AG08396 (cell line): ENCODE measurements at places on chromosomes 7 and 10.

DNA sequence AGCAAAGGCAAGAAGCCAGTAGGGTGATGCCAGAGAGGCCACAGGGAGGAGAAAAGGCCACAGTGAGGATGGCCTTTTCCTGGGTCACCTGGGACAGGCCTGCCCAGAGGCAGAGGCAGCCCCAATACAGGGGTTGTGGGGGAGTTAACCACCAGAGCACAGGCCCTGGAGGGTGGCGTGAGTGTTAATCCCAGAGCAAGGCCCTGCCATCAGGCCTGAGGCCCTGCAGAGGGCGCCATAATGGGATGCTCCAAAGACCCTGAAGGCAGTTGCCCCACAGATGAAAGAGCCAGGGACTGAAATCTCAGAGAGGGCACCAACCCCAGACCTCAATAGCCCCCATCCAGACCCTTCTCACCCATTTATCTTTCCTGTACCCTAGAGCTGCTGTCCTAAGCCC is 23.9 kb downstream of the SLC13A4 start:
- DNase-seq: no peak

DNA sequence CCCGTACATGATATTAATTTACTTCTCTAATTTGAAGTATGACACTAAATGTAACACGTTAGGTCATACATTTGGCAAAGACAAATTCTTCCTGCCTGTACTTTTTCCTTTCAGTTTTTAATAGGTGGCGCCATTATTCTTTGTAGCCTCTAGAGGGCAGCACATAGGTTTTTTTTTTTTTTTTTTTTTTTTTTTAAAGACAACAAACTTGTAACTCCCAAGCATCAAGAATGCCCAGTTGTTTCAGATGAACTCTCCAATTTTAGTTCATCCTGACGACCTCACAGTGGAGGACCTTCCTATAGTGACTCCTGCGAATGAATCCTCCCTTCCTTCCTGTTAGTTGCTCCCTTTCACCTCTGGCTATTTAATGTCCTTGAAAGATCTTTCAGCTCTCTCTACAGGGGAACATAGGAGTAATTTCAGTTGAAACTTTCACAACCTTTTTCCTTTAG is 139.3 kb upstream of the HDAC9 start:
- peak; percentile 31 for DNase-seq

DNA sequence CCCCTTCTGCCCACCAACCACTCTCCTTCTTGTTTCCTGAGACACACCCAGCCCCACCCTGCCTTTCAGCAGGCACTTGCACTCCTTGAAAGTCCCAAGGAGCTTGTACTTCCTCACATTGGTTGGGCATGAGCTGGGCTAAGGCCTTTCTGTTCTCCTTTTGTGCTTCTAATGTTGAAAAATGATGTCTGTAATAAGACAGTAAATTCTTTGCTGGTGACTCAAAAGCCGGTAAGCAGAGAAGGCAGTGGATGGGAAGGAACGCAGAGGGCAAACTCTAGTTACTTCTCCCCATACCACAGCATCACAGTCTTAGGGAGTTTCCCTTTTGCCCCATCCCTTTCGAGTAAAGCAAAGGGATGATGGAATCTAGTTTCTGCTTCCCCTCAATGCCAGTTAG is 185.6 kb downstream of the PLXNA4 start:
- DNase-seq: peak; percentile 39

GRCh38 chr10:129093641-129094040 is 373.4 kb upstream of the MGMT start:
- no peak for DNase-seq

DNA sequence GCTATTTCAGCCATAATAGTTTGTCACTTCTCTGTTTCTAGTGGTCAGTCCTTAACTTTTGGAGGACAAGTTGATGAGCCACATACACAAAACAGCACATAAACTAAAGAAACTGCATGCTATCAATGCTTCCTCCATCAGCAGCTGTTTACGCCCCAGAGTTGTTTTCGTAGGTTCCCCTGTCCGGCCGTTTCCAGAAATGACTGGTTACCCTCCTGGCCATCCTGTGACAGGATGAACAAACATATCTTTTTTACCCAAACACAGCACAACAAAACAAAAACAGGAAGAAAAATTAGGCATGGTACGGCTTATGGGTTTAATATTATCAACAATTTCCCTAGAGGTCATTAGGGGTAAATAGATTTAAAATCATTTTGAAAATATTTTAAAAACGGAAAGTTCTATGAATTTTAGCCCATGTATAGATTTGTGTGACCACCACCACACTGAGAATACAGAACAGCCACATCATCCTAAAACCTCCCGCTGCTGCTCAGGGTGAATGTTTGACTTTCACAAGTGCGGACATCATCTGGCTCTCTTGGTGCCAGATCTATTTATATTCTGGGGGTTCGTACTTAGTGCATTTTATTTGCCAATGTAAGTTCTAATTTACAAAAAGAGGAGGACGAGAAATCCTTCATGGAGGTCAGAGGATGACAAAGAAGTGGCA is 74.8 kb downstream of the HIPK2 start:
- no peak for DNase-seq

DNA sequence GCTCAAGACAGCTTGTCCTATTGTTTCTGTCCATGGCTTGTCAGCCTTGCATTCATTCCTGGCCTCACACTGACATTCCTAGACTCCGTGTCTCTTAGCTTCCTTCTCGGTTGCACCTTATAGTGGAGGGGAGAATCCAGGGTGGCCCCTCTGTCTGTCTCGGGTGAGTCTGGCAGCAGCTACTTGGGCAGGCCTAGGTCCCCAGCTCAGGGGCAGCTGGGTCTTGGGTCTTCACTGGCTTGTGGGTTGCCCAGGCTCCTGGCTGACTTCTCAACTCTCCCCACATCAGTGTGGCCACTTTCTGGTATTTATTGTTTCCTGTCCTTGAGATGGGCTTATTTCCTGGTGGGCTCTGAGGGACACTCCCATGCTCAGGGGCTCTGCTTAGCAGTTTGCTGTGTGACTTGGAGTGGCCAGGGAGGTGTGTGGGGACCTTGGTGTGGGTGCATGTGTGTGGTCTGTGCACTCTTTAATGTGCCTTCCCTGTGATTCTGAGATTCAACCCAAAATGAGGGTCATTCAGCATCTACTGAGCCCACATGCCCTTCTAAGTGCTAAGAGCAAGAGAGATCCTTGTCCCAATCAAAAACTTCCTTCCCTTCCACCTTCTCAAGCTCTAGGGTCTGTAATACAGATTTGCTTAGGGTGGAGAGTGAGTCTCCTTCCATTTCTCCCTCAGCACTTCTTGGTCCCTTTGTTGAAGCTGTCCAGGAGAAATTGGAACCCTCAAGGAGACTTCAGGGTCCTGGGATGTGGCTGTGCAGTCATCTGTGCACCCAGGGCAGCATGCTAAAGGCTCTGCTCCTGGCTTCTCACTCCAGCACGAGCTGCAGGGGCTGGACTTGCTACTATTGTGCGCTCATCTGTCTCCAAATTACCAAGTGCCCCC is 20.1 kb downstream of the UPP1 start:
- no peak for DNase-seq

GRCh38 chr7:107641676-107642075 is 19.0 kb upstream of the SLC26A4 start:
- no peak for DNase-seq

DNA sequence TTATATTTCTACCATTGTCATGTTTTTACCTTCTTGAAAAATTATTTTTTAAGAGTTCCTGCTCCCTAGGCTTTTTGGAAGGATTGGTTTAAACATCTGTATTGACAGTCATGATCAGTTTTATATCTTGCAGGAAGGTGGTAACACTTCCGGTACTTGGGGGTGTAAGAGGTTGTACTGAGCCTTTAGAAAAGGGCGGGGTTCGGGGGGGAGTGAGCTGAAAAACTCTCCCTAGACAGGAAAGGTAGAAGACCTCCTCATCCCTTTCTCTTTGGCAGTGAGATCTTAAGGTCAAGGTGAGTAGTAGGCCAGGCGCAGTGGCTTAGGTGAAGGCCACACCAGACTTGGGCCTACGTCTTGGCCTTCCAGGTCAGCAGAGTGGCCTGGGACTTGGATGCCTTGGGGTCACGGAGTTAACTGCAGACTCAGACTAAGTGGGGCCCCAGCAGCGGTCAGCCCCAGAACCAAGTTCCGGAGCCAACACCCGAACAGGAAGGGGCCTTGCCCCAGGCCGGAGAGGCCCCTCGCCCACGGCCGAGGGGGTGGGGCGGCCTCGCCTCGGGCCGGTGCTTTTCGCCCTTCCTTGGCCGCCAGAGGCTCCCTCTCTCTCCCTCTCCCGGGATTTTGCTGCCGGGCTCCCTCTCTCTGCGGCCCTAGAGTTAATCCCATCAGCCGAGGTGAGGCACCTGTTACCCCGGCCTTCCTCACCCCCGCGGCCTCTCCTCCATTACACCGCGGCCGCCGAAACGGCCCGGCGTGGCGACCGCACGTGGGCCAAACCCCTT is at the start of gene PPP1R9A:
PPP1R9A (plus strand) TSS at position 569 of the 785 bp plus-strand sequence. CDS start 2,520 bp downstream, outside the sequence.
- DNase-seq: peak; percentile 37

- no peak for DNase-seq
Observed at GRCh38 chr10:3476186-3476585, 303.6 kb upstream of the PITRM1 start.

DNA sequence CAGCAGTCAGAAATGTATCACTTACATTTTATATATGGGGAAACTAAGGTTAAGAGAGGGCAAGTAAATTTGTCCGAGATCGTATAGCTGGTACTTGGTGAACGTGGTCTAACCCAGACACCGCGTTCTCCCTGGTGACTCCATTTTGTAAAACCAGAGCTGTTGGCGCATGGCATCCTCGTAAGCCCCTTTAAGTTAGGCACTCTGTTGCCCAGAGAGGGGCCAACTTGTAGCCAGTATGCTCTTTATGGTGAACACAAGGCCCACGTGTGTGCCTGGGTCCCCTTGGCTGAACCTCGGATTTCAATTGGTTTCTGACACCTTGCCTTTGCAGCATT is 39.7 kb upstream of the ZNF518A start:
- no peak for DNase-seq

GRCh38 chr10:44864051-44864450 is 47.1 kb upstream of the TMEM72 start:
- DNase-seq: peak; percentile 24

DNA sequence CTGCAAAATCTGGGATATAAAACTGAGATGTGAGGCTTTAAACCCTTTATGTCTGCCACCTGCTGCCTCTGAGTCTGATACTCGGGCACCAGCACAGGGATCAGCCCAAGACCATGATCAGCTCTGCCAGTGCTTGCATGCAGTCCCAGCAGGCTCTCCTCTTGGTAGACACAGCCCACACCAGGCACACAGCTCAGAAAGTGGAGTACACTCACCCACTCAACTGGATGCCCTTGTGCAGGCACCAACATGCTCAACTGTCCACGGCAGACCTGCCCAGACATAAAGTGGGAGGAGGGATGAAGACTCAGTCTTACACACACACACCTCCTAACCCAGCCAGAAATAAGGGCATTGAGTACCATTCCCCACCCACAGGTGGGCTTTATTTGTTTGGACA is 18.2 kb upstream of the MYH16 start:
- no peak for DNase-seq

GRCh38 chr7:45219130-45219529 is 61.5 kb downstream of the RAMP3 start:
- no peak for DNase-seq

- peak; percentile 54 for DNase-seq
Observed at GRCh38 chr10:116741391-116742351, 695 bp downstream of the HSPA12A start.

GRCh38 chr7:152366662-152367061 is 69.1 kb downstream of the KMT2C start:
- DNase-seq: no peak

GRCh38 chr7:135317676-135318325 is 84.2 kb downstream of the STRA8 start:
- DNase-seq: no peak

DNA sequence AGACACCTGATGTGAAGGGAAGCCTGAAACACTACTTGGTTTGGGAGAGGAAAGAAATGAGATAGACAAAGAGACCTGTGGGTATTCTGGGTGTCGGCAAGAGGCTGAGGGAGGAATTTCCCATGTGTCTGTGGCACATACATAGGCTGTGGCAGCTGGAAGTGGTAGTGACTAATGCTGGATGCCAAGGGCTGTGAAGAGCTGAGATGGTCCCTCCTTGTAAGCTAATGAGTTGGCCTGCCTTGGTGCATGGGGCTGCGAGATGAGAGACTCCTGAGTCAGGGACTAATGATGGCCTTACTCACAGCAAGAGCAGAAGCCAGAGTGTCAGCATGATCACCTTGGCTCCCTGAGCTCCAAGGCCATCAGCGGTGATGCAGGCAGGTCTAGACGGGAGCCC is 119.0 kb upstream of the EEPD1 start:
- peak; percentile 33 for DNase-seq

GRCh38 chr7:2688409-2689342 is 674 bp downstream of the AMZ1 start:
- no peak for DNase-seq

- peak; percentile 89 for DNase-seq
Observed at GRCh38 chr7:128236924-128237586, 4.0 kb upstream of the LEP start.

DNA sequence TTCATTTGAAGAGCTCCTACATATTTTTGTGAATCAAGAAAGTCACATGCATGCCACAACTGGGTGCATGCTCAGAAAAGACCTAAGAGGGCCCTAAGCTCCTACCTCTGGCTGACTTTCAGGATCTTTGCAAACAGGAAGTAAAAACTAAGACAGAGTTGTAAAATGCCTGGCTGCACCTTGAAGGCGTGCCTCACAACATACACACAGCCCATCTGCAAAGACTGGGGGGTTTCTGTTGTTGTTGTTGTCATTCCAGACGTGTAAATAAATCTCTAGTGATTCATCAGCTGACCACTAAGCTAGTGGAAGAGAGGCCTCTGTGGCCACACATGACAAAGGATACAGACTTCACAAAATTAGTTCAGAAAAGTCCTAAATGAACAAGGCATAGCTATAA is 31.8 kb downstream of the SMURF1 start:
- no peak for DNase-seq

DNA sequence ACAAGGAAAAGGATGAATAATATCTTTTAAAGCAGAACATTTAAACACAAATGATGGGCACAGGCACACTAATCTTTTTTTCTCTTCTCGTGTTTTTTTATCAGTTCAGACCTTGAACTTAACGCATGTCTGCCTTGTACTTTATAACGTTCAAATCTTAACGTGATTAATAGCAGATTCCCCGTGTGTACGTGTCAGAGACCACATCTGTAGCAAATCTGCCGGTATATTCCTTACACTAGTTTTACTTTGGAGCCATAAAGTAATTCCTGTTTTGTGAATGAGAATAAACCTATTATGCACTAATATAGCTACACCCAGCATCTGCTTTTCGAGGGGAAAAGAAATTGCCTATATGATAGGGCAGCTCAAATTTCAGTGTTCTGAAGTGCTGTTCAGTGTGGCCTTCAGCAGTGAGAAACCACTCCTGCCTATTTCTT is 166.0 kb upstream of the TCF7L2 start:
- DNase-seq: no peak
